Activated T-cell treated with anti-CD3 and anti-CD28 coated beads for 48 hours (primary cell): ENCODE measurements at places on chromosomes 12 and 14.

DNA sequence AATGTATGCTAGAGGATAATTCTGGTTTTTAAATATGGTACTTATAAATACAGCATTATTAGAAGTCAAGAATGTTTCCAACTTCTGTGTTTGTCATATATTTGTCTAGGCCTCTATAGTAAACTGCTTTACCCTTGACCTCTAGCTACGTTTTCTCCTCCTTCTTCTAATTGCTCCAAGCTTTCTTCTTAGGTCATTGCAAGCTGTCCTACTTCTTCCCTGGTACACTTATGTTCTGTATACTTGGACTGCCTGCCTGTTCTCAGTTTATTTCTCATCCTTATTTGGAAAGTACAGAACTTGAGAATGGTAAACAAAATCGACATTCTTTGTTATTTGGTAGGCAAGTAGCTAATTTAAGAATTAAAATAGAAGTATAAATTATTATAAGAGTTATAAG, 23.9 kb upstream of the ATP2B1 start:
- DNase-seq: no peak

DNA sequence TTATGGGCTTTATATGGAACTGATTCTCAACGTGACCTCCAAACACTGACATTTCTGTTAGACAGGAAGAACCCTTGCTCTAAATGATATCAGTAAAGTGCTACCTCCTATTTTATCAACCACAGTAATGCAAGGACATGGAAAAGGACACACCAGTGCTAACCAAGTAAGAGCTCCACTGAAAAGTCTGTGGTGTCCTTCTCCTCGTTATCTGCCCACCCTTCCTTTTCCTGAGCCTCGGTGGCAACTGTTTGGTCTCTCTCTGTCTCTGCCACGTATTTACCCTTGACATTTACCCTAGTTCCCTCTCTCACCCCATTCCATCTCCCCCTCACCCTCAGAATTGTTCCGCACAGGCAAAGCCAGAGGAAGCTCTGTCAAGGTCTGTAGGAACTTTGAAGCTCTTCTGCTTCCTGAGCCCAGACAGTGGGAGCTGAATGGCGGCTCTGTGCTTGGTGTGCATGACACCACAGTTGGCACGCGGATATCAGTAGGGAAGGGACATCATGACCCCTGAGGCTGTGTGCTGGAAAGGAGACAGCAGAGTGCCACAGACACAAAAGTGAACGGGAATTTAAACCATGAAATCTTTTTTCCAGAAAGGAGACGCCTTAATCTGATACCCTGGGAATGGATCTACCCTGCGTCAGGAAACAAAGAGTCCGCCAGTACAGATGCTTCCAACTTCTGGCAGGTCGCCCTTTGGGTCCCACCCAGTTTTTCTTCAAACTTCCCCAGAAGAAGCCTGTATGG, 50.8 kb downstream of the NTN4 start:
- no peak for DNase-seq

- no peak for DNase-seq
These were observed 39.8 kb downstream of the SLC24A4 start for GRCh38 chr14:92362781-92363235.

GRCh38 chr14:85943192-85943591, 413.2 kb downstream of the FLRT2 start:
- DNase-seq: no peak

DNA sequence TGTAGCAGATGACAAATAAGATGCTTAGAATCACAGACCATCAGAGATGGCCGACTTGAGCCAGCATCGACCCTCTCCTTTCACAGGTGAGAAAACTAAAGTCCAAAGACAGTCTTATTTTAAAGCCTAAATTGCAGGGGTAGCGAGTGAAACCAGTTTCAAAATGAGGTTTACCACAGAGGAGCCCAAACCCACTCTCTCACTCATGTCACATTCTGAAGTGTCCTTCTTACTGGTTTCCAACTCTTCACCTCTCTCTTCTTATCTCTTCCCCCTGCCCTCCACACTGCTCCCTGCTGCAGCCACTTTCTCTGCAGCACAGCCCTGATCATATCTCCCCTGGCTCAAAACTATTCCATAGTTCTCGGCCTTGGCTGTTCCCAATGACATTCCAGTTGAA, 57.0 kb upstream of the NID2 start:
- no peak for DNase-seq

GRCh38 chr12:45213107-45213506, 2.8 kb upstream of the ANO6 start:
- DNase-seq: no peak

DNA sequence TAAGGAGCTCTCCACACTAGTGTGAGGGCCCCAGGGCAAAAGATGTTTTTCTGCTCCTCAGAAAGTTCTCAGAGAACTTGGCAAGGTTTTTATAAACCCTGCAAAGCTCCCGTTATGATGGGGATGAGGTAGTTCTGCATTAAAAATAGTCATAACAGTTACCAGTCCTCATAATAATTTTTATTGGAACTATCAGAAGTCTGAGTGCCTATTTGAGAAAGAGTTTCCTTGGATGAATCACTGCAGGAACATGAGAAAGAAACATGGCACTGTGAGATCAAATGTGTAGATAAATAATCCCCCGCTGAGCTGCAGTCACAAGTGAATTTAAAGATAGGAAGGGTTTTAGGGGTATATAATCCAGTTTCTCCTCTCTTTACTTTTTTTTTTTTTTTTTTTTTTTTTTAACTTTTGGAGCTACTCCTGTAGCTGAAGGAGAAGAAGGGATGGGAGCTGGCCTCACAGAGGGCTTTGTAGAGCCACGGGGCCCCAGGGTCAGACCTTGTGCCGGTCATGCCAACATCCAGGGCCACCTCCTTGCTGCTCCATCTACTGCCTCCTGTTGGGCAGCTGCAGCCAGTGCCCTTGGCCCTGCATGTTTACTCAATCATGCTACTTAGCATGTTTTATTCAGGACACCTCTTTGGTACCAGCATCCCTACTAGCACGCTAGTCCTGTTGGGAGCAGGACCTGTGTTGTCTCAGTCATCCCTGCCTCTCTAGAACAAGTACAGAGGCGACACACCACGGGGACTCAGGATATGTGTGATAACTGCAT, 39.5 kb downstream of the EVL start:
- DNase-seq: no peak

- no peak for DNase-seq
These were observed 101.5 kb downstream of the HELB start for GRCh38 chr12:66403746-66404145.

GRCh38 chr12:109861689-109862314, 18.5 kb downstream of the GLTP start:
- no peak for DNase-seq

DNA sequence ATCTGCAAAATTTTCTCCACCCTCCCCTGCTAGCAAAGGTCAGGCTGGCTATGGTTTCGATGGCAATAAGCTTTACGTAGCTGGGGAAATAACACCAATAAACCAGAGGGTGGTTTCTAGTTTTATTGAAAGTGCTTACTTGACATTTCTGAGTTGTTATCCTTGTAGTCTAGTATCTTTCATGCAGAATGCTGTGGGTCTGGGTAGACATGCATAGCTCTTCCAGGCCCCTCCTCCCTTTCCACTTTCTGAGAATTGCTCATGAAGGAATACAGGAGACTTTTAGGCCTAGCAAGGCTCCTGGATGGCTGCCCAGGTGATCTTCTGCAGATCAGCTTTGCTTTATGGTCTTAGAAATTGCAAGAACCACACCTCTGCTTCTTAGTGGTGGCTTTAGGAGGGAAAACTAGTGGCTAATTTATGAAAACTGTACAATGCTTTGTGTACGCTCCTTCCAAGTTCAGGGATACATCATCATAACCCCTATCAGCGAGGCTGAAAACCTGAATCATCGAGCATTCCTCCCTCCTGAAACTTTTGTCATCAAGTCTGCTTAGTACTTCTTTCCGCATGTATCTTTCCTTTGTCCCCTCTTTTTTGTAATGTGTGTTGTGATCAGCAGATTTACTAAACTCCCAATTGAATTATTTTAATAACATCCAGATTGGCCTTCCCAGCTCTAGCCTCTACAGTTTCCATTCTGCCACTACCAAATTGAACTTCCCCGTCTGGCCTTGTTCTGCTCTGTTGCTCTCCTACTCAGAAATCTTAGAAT, 473.0 kb downstream of the RAD51B start:
- DNase-seq: no peak

- no peak for DNase-seq
These were observed 65.7 kb downstream of the POLR3B start for GRCh38 chr12:106423291-106423690.

- DNase-seq: no peak
These were observed 453.9 kb upstream of the MGAT4C start for GRCh38 chr12:86710109-86710508.

- DNase-seq: no peak
These were observed 8.0 kb downstream of the MMP17 start for GRCh38 chr12:131836193-131836592.

- no peak for DNase-seq
These were observed 41.8 kb upstream of the CCDC196 start for GRCh38 chr14:66444271-66444927.

GRCh38 chr12:67925077-67925476, 64.2 kb upstream of the IFNG-AS1 start:
- DNase-seq: no peak

- DNase-seq: no peak
These were observed 10.5 kb downstream of the ARHGEF25 start for GRCh38 chr12:57621497-57622292.

DNA sequence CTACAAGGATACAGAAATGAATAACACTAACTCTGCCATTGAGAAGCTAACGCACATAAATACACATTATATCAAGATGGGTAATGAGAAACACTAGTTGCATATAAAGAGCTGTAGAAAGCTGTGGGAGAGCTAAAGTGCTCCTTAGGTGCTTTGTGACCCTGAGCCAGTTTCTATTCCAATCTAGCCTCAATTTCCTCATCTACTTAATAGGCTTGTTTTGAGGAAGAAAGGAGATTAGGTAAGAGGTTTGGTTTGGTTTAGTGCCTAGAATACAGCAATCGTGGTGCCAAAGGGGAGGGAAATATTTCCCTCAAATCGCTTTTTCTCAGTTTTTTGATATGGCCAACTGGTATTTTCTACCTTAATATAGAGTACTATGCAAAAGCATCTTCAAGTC, 994 bp downstream of the SRP54 start:
- no peak for DNase-seq

DNA sequence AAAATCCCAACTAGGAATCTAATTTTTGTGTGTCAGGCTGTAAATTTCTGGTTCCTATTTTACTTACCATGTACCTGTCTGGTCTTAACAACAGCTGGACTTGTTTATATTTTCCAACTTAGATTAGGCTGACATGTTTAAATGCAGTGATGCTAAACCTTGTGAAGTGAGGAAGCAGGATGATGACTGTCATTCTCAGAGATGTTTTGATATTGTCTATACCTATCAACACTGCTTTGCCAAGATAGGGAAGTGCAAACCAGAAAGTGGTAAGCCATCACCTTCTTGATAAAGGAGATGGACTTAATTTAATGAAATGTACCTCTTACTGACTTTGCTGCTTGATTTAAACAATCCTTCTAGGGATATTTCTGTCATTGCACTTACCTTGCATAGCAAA, 2.1 kb downstream of the BICD1 start:
- no peak for DNase-seq

- DNase-seq: no peak
These were observed 2.8 kb upstream of the ALX1 start for GRCh38 chr12:85277191-85277590.
